ENCODE measurements at places on chromosomes 1 and 21. TPM values are rescaled to one million over a fixed set of nuclear protein-coding genes. Genes with fewer than 3 reads are reported as not detected.

The ZBTB8A gene
- total RNA-seq: 6.8 TPM

The SPATA1 gene
- 0.42 TPM for total RNA-seq

The MR1 gene
- total RNA-seq: 13.9 TPM

The CFHR4 gene
- total RNA-seq: not detected

The AGT gene
- total RNA-seq: 15.3 TPM

The KCNQ4 gene
- 14.1 TPM for total RNA-seq

The ADCY10 gene
- total RNA-seq: 0.26 TPM

The KRTAP13-2 gene
- not detected for total RNA-seq

The TCEA3 gene
- total RNA-seq: 18.5 TPM

The IL10 gene
- 5.1 TPM for total RNA-seq

The RGSL1 gene
- total RNA-seq: not detected

The TGFB2 gene
- total RNA-seq: 5.8 TPM

The BRDT gene
- not detected for total RNA-seq

The PTGS2 gene
- total RNA-seq: 18.6 TPM

The SMIM1 gene
- total RNA-seq: 16.3 TPM

The LRP8 gene
- 1.2 TPM for total RNA-seq

The KNCN gene
- total RNA-seq: not detected

The AMY1B gene
- total RNA-seq: not detected

The RAB3B gene
- total RNA-seq: 0.91 TPM

The FBXO2 gene
- total RNA-seq: 10.8 TPM

The PROK1 gene
- not detected for total RNA-seq

The LAMB3 gene
- total RNA-seq: 1.0 TPM

The PTGFR gene
- total RNA-seq: 3.8 TPM

The KCNA10 gene
- not detected for total RNA-seq

The SPRR1B gene
- total RNA-seq: not detected

The TESK2 gene
- 3.3 TPM for total RNA-seq

The FHAD1 gene
- total RNA-seq: 0.26 TPM

The GJB3 gene
- not detected for total RNA-seq

The C1orf185 gene
- total RNA-seq: not detected

The BECN2 gene
- total RNA-seq: not detected

The WNT4 gene
- total RNA-seq: 0.29 TPM

The CALML6 gene
- not detected for total RNA-seq

The TSPEAR gene
- 0.23 TPM for total RNA-seq

The ANKRD35 gene
- total RNA-seq: 11.1 TPM

The ABCD3 gene
- 25.0 TPM for total RNA-seq

The ROR1 gene
- total RNA-seq: 7.1 TPM

The VHLL gene
- not detected for total RNA-seq

The STYXL2 gene
- 0.32 TPM for total RNA-seq

The CELA2A gene
- total RNA-seq: not detected

The KANK4 gene
- total RNA-seq: 0.83 TPM

The CIART gene
- total RNA-seq: 14.1 TPM

The F13B gene
- not detected for total RNA-seq

The LCE1A gene
- total RNA-seq: not detected

The PPP1R12B gene
- 1,262 TPM for total RNA-seq

The ACOT11 gene
- total RNA-seq: 19.1 TPM

The OR2T35 gene
- not detected for total RNA-seq

The CRNN gene
- 0.23 TPM for total RNA-seq

The ATP1A4 gene
- total RNA-seq: 0.17 TPM

The TEKT2 gene
- total RNA-seq: not detected

The C1orf87 gene
- not detected for total RNA-seq

The KRTAP21-2 gene
- total RNA-seq: not detected

The GPR37L1 gene
- total RNA-seq: not detected

The PPIE gene
- total RNA-seq: 30.3 TPM

The OR2L3 gene
- total RNA-seq: not detected

The SLC45A3 gene
- total RNA-seq: 1.7 TPM

The LCE2C gene
- not detected for total RNA-seq

The FAM3B gene
- not detected for total RNA-seq

Data from esophagus muscularis mucosa (tissue), 4 donors.